NT2/D1 (cell line): ENCODE measurements at places on chromosomes 12 and 14.

DNA sequence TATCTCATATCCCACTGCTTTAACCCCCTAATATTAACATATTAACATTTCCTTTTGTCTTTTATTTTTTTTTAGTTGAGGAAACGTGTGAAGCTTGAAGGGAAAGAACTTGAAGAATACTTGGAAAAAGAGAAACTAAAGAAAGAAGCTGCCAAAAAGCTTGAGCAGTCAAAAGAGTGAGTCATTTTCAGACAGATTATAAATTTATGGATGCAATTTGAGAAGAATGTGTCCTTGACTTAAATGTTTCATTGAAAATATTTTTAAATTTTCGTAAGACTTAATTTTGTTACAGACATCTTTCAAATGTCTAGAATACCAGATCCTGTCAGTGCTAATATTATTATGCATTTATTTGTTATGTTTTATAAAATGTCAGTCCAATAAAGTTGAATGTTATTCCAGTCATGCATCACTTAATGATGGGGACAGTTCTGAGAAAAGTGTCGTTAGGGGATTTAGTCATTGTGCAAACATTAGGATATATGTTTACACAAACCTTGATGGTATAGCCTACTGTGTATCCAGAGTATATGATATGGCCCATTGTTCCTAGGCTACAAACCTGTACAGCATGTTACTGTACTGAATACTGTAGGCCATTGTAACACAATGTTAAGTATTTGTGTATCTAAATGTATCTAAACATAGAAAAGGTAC lies 32.6 kb downstream of the CPSF2 start:
- no peak for DNase-seq

DNA sequence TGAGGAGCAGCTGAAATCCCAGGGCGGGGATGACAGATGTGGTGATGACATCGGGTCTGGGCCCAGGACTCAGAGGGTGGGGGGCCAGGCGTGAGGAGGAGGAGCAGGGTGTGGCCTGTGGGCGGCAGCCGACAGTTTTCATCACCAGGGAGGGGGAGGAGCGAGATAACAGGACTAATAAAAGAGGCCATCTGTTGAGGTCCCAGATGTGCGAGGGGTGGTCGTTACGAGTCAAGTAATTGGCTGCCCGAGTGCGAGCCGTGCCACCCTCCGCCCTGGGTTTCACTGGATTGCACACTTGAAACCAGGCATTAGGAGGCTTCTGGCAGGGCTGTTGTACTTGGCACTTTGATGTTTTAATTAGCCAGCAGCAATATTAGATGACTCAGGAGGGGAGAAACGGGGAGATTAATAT lies 67.2 kb downstream of the NOS1 start:
- no peak for DNase-seq

DNA sequence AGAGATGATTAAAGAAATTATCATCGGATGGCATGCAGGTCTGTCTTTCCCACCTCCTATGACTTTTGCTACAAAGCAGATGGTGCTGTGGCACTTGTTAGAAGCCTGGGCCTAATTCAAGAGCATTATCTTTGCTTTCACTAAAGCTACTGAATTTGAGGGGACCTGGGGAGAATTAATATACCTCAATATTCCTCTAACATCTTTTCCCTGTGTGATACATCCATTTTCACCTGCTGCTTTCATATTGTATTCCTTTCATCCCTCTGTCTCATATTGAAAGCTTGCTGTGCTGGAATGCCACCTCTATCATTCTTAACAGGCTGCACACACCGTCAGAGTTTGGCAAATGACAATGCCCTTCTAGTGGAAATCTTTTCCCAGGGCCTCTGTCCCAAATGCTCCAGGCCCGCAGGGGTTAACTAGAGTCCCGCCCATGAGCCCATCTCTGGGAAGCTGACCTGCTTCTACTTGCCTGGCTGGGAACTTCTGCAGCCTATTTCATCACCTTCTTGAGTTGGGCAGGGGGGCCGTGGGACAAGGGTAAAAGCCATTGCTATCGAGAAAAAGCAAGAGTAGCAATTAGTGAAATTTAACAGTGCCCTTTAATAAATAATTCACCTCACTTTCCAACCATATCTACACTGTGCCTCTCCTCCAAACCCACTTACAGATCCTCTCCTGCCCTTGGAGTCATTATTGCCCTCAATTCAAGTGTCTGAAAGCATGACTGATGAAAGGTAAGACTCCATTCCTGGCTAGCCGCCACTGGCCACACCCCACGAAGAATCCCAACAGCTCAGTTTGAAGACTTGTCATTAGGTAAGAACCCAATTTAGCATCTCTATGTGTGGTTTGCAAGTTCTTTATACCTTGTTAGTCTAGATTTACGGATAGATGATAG lies 126.7 kb upstream of the BTG1 start:
- no peak for DNase-seq

GRCh38 chr12:68772714-68773113 lies 26.7 kb downstream of the SLC35E3 start:
- no peak for DNase-seq

GRCh38 chr12:87981495-87981894 lies 47.7 kb downstream of the C12orf50 start:
- DNase-seq = no peak

DNA sequence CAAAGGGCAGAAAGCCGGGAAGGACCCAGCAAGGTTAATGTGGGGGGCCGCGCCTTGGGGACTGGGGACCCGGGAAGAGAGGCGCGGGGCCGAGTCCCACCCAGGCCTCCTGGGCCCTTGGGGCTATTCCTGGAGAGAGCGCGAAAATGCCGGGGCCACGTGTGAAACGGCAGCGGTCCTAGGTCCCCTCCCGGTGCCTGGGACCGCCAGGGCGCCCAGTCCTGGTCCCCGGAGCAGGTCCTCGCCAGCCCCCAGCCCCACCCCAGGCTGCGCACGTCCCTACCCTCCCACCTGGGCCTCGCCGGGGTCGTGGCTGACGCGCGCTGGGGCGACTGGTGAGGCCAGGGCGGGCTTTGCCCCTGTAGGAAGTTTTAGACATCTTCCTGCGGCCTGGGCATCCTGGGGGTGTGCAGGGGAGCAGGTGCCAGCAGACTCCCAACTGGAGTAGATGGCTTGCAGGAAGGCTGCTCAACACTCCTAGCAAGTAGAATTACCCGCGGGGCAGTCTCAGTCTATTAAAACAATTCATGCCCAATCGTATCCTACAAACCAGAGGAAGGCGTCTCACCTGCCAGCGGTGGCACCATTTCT lies 708 bp downstream of the FAR2 start:
- DNase-seq = no peak

DNA sequence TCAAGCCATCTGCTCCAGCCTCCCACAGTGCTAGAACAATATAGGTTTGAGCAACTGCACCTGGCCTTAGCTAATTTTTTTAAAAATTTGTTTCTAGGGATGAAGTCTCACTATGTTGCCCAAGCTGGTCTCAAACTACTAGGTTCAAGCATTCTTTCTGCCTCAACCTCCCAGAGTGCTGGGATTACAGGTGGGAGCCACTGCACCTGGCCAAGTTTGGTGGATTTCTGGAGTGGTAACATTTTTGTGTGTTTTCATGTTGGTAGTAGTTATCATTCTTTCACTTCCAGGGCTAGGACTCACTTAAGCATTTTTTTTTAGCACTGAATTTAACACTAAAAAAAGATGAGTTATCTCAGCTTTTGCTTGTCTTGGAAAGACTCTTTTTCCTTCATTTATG lies 328.0 kb upstream of the RGS6 start:
- DNase-seq = no peak

DNA sequence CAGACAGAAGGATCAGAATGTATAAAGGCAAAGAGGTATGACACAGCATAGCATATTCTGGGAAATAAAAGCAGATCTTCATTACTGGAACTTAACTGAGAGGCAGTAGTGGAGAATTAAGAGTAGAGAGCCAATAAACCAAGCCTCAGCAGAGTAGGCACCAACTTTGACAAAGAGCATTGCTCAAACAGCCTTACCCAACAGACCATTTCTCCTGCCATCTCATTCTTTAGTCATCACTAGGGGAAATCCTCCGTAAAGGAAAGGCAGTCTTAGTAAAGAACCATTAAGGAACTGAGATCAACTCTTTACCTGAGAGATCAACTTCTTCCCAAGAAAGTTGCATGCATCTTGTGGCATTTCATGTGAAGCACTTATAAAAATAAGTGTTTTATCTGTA lies 36.6 kb downstream of the SENP1 start:
- DNase-seq = no peak

- no peak for DNase-seq
These were observed 5.9 kb upstream of the VCPKMT start for GRCh38 chr14:50122291-50122690.

GRCh38 chr14:32565256-32565655 lies 236.2 kb downstream of the AKAP6 start:
- no peak for DNase-seq
